Hepatocyte (in vitro differentiated cells): ENCODE measurements at places on chromosomes 2 and 18. TPM values are rescaled to one million over a fixed set of nuclear protein-coding genes. Genes with fewer than 3 reads are reported as not detected.

- H3K27me3 ChIP-seq = no peaks in the 10 kb centered on the region
- H3K36me3 ChIP-seq = no peaks in the 10 kb centered on the region
- H3K4me3 ChIP-seq = no peak overlapping the region
- H3K27ac ChIP-seq = no peak overlapping the region
- DNase-seq = no peak
These were observed 129.8 kb downstream of the RAPGEF4 start for GRCh38 chr2:172865422-172865821.

The DTNA gene
- 34.0 and 42.8 TPM in 2 replicates for total RNA-seq

The L3MBTL4 gene
- total RNA-seq = 7.6 and 14.1 TPM in 2 replicates

The STAM2 gene
- 40.1 and 41.0 TPM in 2 replicates for total RNA-seq

- peaks cover 5% of the 10 kb centered on the region for H3K4me1 ChIP-seq
- H3K36me3 ChIP-seq = no peaks in the 10 kb centered on the region
- no peaks in the 10 kb centered on the region for H3K27me3 ChIP-seq
- no peak overlapping the region for H3K4me3 ChIP-seq
- no peak for DNase-seq
- no peak overlapping the region for H3K27ac ChIP-seq
These were observed 854.3 kb upstream of the SALL3 start for GRCh38 chr18:78125206-78125896.

GRCh38 chr18:75418293-75419005 lies 9.1 kb downstream of the SMIM21 start:
- no peaks in the 10 kb centered on the region for H3K27me3 ChIP-seq
- no peak for DNase-seq
- no peak overlapping the region for H3K4me3 ChIP-seq
- peaks cover 4% of the 10 kb centered on the region for H3K4me1 ChIP-seq

The INSIG2 gene
- total RNA-seq = 21.5 and 27.3 TPM in 2 replicates

GRCh38 chr2:232997749-232998665 lies 15.0 kb downstream of the NGEF start:
- no peak overlapping the region for H3K27ac ChIP-seq
- H3K4me1 ChIP-seq = no peaks in the 10 kb centered on the region
- H3K36me3 ChIP-seq = no peaks in the 10 kb centered on the region
- no peaks in the 10 kb centered on the region for H3K27me3 ChIP-seq
- DNase-seq = no peak
- H3K4me3 ChIP-seq = no peak overlapping the region

DNA sequence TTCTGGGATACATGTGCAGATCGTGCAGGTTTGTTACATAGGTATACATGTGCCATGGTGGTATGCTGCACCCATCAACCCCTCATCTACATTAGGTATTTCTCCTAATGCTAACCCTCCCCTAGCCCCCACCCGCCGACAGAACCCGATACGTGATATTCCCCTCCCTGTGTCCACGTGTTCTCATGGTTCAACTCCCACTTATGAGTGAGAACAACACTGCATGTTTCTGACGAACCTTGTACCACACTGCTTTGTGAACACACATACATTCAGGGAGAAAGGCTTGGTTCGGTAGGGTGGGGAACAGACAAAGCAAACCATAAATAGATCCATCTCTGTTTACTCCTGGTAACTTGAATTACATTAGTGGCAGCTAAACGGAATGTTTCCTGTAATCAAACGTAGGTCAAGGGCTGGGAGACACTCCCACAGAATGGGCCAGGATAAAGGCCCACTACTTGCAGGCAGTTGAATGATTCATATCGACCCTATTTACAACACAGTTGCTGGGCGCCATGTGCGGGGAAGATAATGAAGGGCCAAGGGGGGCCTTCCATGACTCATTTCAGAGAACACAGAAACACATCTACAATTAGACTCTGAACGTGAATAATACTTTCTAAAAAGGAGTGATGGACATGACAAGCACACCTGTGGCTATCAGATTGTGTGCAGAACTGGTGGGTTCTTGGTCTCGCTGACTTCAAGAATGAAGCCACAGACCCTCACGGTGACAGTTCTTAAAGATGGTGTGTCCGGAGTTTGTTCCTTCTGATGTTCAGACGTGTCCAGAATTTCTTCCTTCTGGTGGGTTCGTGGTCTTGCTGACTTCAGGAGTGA lies 56.8 kb upstream of the KIDINS220 start:
- no peak overlapping the region for H3K4me3 ChIP-seq
- H3K36me3 ChIP-seq = no peaks in the 10 kb centered on the region
- peak overlapping the region; percentile 25 for H3K27ac ChIP-seq
- H3K4me1 ChIP-seq = peaks cover 8% of the 10 kb centered on the region
- no peaks in the 10 kb centered on the region for H3K27me3 ChIP-seq

DNA sequence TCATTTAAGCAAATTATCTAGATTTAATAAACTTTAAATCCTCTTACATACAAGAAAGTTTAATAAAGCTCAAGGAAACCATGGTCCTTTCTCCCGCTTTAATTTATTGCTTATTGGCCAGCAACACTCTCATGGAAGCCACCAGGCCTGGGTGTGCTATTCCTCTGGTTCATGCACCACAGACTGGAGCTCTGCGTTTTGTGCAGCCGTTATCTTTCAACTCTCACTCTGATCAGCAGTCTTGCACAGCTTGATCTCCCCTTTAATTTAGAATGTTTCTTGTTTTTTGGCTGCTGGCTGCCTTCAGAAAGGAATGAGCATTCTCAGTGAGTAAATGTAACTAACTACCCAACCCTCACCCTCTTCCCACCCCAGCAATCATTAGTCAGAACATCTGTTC lies 318.7 kb downstream of the MEIS1 start:
- H3K27ac ChIP-seq = no peak overlapping the region
- H3K36me3 ChIP-seq = no peaks in the 10 kb centered on the region
- no peak for DNase-seq
- H3K4me3 ChIP-seq = no peak overlapping the region
- H3K4me1 ChIP-seq = peaks cover 5% of the 10 kb centered on the region

GRCh38 chr2:160205505-160205904 lies 5.4 kb upstream of the ITGB6 start:
- H3K27ac ChIP-seq = peak overlapping the region; percentile 65
- H3K4me1 ChIP-seq = peaks cover 24% of the 10 kb centered on the region
- no peaks in the 10 kb centered on the region for H3K27me3 ChIP-seq
- peak; percentile 81 for DNase-seq
- H3K36me3 ChIP-seq = no peaks in the 10 kb centered on the region

The GLI2 gene
- 3.8 and 5.8 TPM in 2 replicates for total RNA-seq

The PIKFYVE gene
- total RNA-seq = 30.3 and 30.7 TPM in 2 replicates

The GPATCH11 gene
- total RNA-seq = 4.3 and 7.0 TPM in 2 replicates

- no peak overlapping the region for H3K4me3 ChIP-seq
- DNase-seq = no peak
- H3K27ac ChIP-seq = no peak overlapping the region
- H3K36me3 ChIP-seq = no peaks in the 10 kb centered on the region
These were observed 739.7 kb downstream of the ERBB4 start for GRCh38 chr2:211798868-211799267.

The ZSWIM2 gene
- total RNA-seq = 0.07 TPM in 1 of 2 replicates, not detected in the other

DNA sequence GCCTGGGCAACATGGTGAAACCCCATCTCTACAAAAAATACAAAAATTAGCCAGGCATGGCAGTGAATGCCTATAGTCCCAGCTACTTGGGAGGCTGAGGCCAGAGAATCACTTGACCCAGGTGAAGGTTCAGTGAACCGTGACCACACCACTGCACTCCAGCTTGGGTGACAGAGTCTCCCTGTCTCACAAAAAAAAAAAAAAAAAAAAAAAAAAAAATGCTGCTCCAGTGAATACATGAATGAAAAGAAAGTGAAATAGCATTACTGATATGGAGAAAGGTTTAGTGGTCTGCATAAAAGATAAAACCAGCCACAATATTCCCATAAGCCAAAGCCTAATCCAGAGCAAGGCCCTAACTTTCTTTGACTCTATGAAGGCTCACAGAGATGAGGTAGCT lies 44.5 kb downstream of the METTL8 start:
- H3K36me3 ChIP-seq = no peaks in the 10 kb centered on the region
- no peaks in the 10 kb centered on the region for H3K4me1 ChIP-seq
- H3K27me3 ChIP-seq = no peaks in the 10 kb centered on the region
- H3K27ac ChIP-seq = no peak overlapping the region
- no peak overlapping the region for H3K4me3 ChIP-seq
- DNase-seq = no peak

The RAB6D gene
- total RNA-seq = 3.0 and 3.5 TPM in 2 replicates

DNA sequence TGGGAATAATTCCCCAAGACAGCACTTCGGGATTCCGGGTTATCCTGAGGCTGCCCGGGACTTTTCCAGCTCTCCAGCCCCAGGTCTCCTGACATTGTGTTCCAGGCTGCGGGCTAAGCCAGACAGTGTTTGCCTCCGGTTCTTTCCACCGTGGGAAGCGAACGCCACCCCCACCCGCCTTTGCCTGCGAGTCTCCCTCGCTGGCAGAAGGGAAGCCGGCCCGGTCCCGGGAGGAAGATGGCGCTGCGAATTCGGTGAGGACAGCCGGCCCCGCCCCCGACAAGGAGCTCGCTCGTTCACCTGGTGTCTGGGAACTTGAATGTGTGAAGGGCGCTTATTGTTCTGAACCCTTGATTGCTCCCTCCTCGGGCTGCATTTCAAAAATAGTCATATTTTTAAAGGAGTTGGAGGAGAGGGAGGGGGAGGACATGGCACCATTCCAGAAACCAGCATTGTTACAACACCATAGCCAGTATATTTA lies 2.9 kb downstream of the LRATD1 start:
- peaks cover 8% of the 10 kb centered on the region for H3K4me1 ChIP-seq
- peaks cover 10% of the 10 kb centered on the region for H3K27me3 ChIP-seq
- H3K4me3 ChIP-seq = peak overlapping the region; percentile 79
- no peaks in the 10 kb centered on the region for H3K36me3 ChIP-seq

The CCDC74B gene
- 0.32 and 3.8 TPM in 2 replicates for total RNA-seq

DNA sequence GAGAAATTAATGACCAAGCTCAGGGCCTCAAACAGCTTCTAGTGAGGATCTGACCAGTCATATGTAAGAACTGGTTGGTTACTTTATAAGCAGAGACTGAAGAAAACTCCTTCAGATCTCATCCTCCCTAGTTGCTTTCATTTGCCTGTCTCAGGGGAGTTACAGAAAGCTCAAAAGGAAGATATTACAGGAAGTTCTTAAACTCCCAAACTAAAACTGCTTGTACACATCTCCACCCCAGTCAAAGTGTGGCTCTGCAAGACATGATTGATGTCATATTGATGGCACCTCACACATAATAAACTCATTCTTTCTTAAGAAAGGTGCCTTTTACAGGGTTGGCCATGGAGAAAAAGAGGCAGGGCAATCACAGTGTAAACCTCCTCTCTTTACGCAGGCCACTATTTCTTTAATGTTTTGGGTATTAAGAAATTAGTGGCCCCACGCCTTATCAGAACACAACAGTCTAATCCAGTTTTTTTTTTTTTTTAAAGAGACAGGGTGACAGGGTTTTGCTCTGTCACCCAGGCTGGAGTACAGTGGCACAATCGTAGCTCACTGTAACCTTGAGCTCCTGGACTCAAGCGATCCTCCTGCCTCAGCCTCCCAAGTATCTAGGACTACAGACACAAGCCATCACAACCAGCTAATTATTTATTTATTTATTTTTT lies 62.6 kb upstream of the STK17B start:
- no peak for DNase-seq
- H3K4me3 ChIP-seq = no peak overlapping the region
- H3K4me1 ChIP-seq = peaks cover 5% of the 10 kb centered on the region
- no peaks in the 10 kb centered on the region for H3K27me3 ChIP-seq

The GAREM2 gene
- total RNA-seq = 4.7 TPM in 2 replicates
